ENCODE measurements at places on chromosomes 3 and 15. TPM values are rescaled to one million over a fixed set of nuclear protein-coding genes. Genes with fewer than 3 reads are reported as not detected.

The LYZL4 gene
- not detected for total RNA-seq

The P2RY14 gene
- total RNA-seq, result not detected

The GABRR3 gene
- total RNA-seq, result not detected

The GASK1A gene
- 4.3 TPM for total RNA-seq

The ATP13A4 gene
- 1.3 TPM for total RNA-seq

The ROPN1 gene
- not detected for total RNA-seq

The SLC24A5 gene
- not detected for total RNA-seq

The SI gene
- not detected for total RNA-seq

GRCh38 chr3:27637346-27637995 lies 84.7 kb downstream of the EOMES start:
- no peak overlapping the region for H3K4me3 ChIP-seq
- no peak for DNase-seq
- H3K4me1 ChIP-seq, result peaks cover under 1% of the 10 kb centered on the region
- H3K27ac ChIP-seq, result no peak overlapping the region

DNA sequence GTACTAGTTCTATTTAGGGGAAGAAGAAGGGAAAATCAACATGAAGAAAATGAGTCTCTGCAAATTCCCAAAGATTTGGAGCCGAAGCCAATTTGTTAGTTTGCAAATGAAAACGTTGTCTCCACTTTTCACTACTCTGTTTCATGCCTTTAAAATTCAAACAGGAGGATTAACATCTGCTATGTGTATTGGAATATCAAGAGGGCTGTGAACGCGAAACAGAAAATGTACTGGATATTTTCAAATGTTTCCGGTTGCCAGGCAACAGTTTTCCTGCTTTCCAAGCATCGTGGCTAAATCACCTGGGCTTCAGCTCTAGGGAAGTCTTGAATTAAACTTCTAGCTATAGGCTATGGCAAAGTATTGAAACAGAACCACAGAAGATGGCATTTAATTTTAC lies 172.8 kb downstream of the KCNMB2 start:
- no peak for DNase-seq
- H3K36me3 ChIP-seq, result no peaks in the 10 kb centered on the region
- H3K4me3 ChIP-seq, result no peak overlapping the region
- H3K4me1 ChIP-seq, result no peaks in the 10 kb centered on the region
- no peak overlapping the region for H3K27ac ChIP-seq

DNA sequence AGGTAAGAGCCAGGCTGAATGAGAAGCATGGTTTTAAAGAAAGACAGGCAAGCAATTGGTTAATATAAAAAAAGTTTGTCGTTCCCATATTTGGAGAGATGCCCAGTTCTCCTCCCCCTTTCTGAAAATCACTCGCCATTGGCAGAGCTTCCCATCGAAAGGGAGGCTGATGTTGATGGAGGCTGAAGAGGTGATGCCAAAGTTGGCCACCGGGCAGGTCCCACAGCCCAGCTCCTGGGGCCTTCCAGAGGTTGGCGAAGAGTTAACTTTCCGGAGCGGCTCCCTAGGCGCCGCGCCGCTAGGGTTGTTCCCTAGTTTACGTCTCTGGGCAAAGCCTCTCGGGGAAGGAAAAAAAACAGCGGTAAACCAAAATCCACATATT lies 793 bp downstream of the PCOLCE2 start:
- peaks cover 14% of the 10 kb centered on the region for H3K27me3 ChIP-seq
- no peaks in the 10 kb centered on the region for H3K4me1 ChIP-seq
- H3K36me3 ChIP-seq, result no peaks in the 10 kb centered on the region
- H3K4me3 ChIP-seq, result peak overlapping the region; percentile 80
- no peak overlapping the region for H3K27ac ChIP-seq
- no peak for DNase-seq

- no peak for DNase-seq
- no peaks in the 10 kb centered on the region for H3K36me3 ChIP-seq
- H3K27me3 ChIP-seq, result no peaks in the 10 kb centered on the region
- no peaks in the 10 kb centered on the region for H3K4me1 ChIP-seq
- no peak overlapping the region for H3K4me3 ChIP-seq
- no peak overlapping the region for H3K27ac ChIP-seq
Observed at GRCh38 chr15:91530956-91531582, 322.4 kb upstream of the SLCO3A1 start.

DNA sequence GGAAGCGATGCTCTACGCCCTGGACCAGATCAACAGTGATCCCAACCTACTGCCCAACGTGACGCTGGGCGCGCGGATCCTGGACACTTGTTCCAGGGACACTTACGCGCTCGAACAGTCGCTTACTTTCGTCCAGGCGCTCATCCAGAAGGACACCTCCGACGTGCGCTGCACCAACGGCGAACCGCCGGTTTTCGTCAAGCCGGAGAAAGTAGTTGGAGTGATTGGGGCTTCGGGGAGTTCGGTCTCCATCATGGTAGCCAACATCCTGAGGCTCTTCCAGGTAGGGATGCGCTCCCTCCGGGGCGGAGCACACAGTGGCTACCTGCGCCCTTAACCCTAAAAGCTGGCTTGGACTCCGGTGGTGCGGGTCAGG lies 698 bp downstream of the GRM7 start:
- no peak overlapping the region for H3K27ac ChIP-seq
- H3K4me1 ChIP-seq, result no peaks in the 10 kb centered on the region
- DNase-seq, result peak; percentile 67
- H3K4me3 ChIP-seq, result peak overlapping the region; percentile 79
- no peaks in the 10 kb centered on the region for H3K36me3 ChIP-seq

GRCh38 chr3:114706591-114707232 lies 412.9 kb downstream of the TIGIT start:
- peaks cover 7% of the 10 kb centered on the region for H3K4me1 ChIP-seq
- no peaks in the 10 kb centered on the region for H3K36me3 ChIP-seq
- no peak overlapping the region for H3K27ac ChIP-seq

- peaks cover 4% of the 10 kb centered on the region for H3K4me1 ChIP-seq
- peak; percentile 52 for DNase-seq
- no peak overlapping the region for H3K4me3 ChIP-seq
- peaks cover 91% of the 10 kb centered on the region for H3K27me3 ChIP-seq
Observed at GRCh38 chr15:91114301-91114700, 14.2 kb downstream of the SV2B start.

DNA sequence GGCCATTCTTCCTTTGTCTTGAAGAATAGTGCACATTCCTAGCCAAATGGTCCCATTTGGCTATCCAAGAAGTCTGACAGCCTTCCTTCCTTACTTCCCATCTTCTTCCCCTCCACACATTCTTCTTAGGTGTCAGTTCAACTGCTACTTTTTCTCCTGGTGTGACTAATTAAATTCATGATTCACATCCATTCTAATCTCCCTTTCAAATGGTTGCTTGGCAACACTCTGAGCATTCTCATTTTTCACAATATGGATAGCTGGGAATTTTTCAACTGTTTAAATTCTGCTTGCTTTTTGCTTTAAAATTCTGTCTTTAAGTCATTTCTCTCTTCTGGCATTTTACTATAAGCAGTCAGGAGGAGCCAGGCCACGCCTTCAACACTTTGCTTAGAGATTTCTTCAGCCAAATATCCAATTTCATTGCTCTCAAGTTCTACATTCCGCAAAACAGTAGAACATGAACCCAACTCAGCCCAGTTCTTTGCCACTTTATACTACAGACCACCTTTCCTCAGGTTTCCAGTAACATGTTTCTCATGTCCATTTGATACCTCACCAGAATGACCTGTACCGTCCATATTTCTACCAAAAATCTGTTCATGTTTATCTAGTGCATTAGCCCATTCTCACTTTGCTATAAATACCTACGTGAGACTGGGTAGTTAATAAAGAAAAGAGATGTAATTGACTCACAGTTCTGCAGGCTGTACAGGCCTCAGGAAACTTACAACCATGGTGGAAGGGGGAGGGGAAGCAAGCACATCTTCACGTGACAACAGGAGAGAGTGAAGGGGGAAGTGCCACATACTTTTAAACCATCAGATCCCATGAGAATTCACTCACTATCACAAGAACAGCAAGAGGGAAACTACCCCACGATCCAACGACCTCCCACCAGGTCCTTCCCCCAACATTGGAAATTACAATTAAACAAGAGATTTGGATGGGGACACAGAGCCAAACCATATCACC lies 31.9 kb upstream of the MCF2L2 start:
- no peak for DNase-seq
- H3K27ac ChIP-seq, result peak overlapping the region; percentile 72
- peaks cover 8% of the 10 kb centered on the region for H3K36me3 ChIP-seq
- H3K27me3 ChIP-seq, result no peaks in the 10 kb centered on the region

GRCh38 chr3:45992133-45992729 lies 3.4 kb downstream of the FYCO1 start:
- H3K4me1 ChIP-seq, result peaks cover 5% of the 10 kb centered on the region
- no peaks in the 10 kb centered on the region for H3K27me3 ChIP-seq
- H3K27ac ChIP-seq, result no peak overlapping the region
- DNase-seq, result no peak
- H3K36me3 ChIP-seq, result no peaks in the 10 kb centered on the region
- no peak overlapping the region for H3K4me3 ChIP-seq

DNA sequence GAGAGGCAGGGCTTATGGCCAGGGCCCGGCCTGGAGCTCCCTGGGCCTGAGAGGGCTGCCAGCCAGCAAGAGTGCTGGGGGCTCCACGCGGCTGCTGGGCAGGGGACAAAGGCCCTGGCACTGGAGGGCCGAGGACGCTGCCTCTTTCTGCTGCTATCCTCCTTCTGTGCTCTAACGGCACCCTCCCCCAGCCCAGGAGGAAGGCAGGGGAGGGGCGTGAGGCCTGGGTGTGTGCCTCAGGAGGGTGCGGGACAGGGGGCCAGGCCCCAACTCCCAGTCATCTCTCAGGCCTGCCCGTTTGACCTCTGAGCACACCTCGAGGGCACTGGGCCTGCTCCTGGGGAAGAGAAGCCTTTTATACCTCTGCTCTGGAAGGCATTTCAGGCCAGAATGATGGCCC lies 115.5 kb downstream of the ADCY5 start:
- no peaks in the 10 kb centered on the region for H3K36me3 ChIP-seq
- no peak for DNase-seq
- no peaks in the 10 kb centered on the region for H3K27me3 ChIP-seq

GRCh38 chr15:66744610-66745279 lies 42.7 kb downstream of the SMAD6 start:
- no peak overlapping the region for H3K27ac ChIP-seq
- H3K4me1 ChIP-seq, result peaks cover 33% of the 10 kb centered on the region
- H3K36me3 ChIP-seq, result peaks cover 68% of the 10 kb centered on the region
- H3K27me3 ChIP-seq, result no peaks in the 10 kb centered on the region
- no peak for DNase-seq

DNA sequence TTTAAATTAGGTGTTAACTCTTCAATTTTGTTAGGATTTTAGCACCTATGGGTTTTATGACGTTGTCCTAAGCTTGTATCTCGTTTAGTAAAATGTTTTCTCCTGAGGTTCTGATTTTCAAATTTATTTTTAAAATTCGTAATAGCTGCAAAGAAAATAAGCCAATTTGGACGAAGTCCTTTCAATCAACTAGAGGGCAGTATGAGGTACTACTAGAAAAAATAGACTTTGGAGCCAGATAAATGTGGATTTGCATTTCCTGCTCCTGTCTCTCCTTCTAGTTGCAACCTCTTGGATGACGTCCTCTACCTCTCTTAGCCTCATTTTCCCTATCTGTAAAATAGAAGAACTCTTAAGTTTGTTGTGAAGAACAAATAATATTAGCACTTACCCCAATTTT lies 81.1 kb downstream of the SLTM start:
- no peak for DNase-seq

DNA sequence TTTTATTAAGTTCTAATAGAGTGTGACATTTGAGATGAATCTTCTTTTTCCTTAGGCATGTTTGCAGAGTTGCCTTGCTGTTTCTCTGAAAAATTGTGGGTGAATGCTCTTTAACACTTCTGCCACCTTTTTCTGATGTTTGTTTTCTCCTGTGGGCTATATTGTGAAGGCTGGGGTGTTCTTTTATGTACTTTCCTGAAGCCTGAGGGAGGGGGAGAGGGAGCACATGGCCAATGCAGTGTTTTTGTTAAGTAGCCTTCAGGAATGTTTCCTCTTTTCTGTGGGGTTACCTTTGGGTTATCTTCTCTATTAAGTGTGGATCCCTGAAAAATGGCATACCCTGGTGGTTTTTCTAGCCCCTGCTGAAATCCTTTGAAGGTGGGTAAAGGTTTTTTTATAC lies 50.2 kb downstream of the CMC1 start:
- no peak overlapping the region for H3K4me3 ChIP-seq
- DNase-seq, result no peak

GRCh38 chr3:106880206-106880605 lies 497.0 kb upstream of the CCDC54 start:
- no peak overlapping the region for H3K27ac ChIP-seq
- no peak overlapping the region for H3K4me3 ChIP-seq
- DNase-seq, result no peak
- no peaks in the 10 kb centered on the region for H3K27me3 ChIP-seq
- H3K4me1 ChIP-seq, result no peaks in the 10 kb centered on the region

- DNase-seq, result no peak
- no peak overlapping the region for H3K27ac ChIP-seq
- H3K4me1 ChIP-seq, result peaks cover 5% of the 10 kb centered on the region
- no peak overlapping the region for H3K4me3 ChIP-seq
Observed at GRCh38 chr3:191282251-191283185, 46.7 kb upstream of the CCDC50 start.

DNA sequence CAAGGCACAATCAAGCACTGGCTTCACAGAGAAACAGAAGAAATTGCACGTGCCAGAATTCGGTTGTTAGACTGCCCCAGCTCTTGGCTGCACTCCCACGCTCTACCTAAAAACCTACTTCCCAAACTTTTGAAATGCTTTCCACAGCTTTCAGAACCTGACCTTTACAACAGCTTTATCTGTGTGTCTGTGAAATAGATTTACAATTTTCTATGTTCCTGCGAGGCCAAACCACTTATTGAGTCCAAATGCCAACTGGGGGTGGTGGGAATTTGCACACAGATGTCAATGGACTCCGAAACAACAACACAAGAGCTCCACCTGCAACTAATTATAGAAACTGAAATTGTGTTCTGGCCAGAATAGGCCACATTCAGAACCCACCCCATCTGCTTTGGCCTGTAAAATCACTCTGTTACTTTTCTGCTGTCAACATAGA lies 44.6 kb downstream of the ERC2 start:
- H3K27me3 ChIP-seq, result no peaks in the 10 kb centered on the region
- H3K27ac ChIP-seq, result no peak overlapping the region
- H3K4me3 ChIP-seq, result no peak overlapping the region
- H3K36me3 ChIP-seq, result peaks cover 5% of the 10 kb centered on the region
- no peaks in the 10 kb centered on the region for H3K4me1 ChIP-seq
- no peak for DNase-seq

- no peaks in the 10 kb centered on the region for H3K4me1 ChIP-seq
- H3K36me3 ChIP-seq, result peaks cover 89% of the 10 kb centered on the region
- DNase-seq, result peak; percentile 95
Observed at GRCh38 chr3:66407611-66408218, 93.1 kb downstream of the LRIG1 start.

GRCh38 chr3:24937228-24937627 lies 442.6 kb upstream of the THRB start:
- no peak overlapping the region for H3K27ac ChIP-seq
- H3K27me3 ChIP-seq, result no peaks in the 10 kb centered on the region
- H3K4me1 ChIP-seq, result peaks cover 4% of the 10 kb centered on the region
- no peak for DNase-seq
